ENCODE measurements at places on chromosomes 2 and 18. TPM values are rescaled to one million over a fixed set of nuclear protein-coding genes. Genes with fewer than 3 reads are reported as not detected.

Gene IL1RN
- 1.2 TPM for total RNA-seq

Gene PHLPP1
- 6.5 TPM for total RNA-seq

Gene PRKAG3
- not detected for total RNA-seq

- DNase-seq = peak; percentile 92
Observed at GRCh38 chr2:37832590-37833197, 92.4 kb upstream of the RMDN2 start.
